Stimulated activated CD8-positive, alpha-beta memory T cell treated with anti-CD3 and anti-CD28 coated beads, Interleukin-12 subunit alpha, Interleukin-12 subunit beta, amount 100 ng/mL, for 4 hours (primary cell): ENCODE measurements at places on chromosomes 12 and 14.

GRCh38 chr12:78208092-78208491, 377.4 kb downstream of the NAV3 start:
- no peak for DNase-seq

GRCh38 chr12:41537522-41537921, 349.4 kb downstream of the PDZRN4 start:
- no peak for DNase-seq

DNA sequence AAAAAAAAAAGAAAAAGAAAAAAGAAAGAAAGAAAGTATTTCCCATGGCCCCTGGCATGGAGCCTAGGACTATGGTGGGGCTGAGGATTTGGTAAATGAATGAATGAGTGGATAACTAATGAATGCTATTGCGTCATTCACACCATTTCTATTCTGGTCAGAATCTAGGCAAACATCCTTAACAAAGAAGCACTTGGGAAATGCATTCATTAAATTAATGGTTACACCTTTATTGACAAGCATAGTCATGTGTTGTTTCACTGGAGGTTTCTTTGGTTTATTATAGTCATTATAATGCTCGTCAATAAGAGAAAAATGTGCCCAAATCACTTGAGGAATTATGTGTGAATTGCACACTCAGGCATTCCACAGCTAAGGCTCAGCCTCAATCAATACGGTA, 13.6 kb upstream of the AQP2 start:
- no peak for DNase-seq

- DNase-seq: no peak
Measured at GRCh38 chr12:64667793-64668192, 57.5 kb downstream of the RASSF3 start.

GRCh38 chr12:98416845-98417244, 98.5 kb upstream of the TMPO start:
- no peak for DNase-seq

DNA sequence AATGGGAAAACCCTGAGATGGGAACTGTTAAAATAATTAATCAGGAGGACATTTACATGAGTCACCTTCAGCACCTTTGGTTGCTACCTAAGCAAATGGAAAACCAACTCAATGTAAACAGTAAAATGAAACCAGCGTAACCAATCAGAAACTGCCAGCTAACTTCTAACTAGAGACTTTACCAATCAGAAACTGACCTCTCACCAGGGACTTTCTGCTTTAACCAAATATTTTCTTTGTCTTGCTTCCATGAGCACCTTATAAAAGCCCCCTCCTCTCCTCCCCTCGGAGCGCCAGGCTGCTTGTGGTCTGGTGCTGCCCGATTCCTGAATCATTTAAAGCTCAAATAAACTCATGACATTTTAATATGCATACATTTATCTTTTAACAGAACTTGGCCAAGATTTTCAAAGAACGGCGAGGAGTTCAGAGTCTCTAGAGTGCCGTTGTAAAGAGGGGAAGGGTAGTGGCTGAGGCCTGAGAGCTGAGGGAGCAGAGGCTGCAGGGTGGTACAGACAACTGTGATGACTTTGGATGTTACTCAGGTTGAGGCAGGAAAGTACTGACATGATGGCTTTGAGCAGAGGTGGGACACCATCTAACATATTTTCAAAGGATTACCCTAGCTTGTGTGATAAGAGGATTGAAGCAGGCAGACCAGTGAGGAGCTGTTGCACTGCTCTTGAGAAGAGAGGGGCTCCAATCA, 183.6 kb downstream of the CRADD start:
- DNase-seq: no peak
